Esophagus squamous epithelium (tissue), 5 donors: ENCODE measurements at places on chromosomes 11 and 22.

DNA sequence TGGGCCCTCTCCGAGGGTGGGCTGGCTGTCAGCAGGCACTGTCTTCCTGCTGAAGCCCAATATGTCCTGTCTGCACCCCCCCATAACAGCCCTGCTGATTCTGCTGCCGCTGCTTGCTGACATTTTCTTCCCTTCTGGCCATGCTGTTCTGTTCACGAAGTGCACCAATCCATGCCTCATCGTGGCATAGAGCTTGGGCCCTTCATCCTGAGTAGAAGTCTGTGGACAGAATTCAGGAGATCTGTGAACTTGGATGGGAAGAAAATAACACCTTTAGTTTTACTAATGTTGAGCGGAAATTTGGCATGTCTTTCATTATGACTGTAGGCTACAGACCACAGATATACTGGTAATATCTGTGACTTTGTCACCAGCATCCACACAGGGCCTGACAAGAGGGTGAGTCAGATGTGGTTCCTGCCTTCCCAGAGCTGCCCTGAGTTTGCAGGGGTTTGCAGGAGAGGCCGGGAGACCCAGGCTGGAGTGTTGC, 14.1 kb upstream of the KIAA0930 start:
- DNase-seq: no peak

DNA sequence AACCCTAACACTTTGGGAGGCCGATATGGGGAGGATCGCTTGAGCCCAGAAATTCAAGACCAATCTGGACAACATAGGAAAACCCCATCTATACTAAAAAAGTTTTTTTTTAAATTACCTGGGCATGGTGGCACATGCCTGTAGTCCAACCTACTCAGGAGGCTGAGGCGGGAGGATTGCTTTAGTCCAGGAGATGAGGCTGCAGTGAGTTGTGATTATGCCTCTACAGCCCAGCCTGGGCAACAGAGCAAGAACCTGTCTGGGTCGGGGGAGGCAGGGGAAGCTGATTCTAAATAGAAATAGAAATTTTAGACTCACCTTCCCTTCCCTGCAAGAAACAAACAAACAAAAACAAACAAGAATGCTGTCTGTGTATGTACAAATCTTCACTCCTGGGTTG, 52.9 kb upstream of the PRODH start:
- no peak for DNase-seq

DNA sequence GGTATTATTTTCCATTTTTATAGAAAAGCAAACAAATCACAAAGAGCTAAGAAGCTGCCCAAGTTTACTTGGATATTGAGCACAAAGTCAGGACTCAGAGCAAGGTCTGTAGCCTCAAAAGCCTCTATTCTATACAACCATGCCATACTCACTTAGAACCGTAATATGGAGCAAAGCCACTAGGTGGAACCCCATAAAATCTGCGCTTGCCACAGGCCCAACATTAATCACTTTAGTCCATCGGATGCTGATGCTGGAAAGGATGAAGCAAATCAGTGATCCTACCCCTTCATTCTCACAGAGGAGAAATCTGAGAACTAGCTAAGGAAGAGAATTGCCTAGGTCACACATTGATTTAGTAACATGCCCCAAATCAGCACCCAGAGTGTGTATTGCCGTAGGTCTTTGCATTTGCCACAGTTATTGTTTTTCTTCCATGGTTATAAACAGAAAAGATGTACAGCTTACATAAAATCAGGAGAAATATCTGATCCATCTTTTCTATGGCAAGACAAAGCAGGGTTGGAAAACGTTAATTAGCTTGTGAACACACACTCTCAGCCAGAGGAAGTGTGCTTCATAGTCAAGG, 56.7 kb upstream of the RAB38 start:
- DNase-seq: no peak

- DNase-seq: no peak
Measured at GRCh38 chr11:27204529-27204928, 158.5 kb downstream of the CCDC34 start.
